ENCODE measurements at places on chromosomes 1 and 21.

GRCh38 chr1:24828887-24829192 is 83.6 kb downstream of the CLIC4 start:
- no peak for DNase-seq

- DNase-seq: peak; percentile 54
Measured at GRCh38 chr1:197799271-197799670, 24.0 kb upstream of the DENND1B start.

DNA sequence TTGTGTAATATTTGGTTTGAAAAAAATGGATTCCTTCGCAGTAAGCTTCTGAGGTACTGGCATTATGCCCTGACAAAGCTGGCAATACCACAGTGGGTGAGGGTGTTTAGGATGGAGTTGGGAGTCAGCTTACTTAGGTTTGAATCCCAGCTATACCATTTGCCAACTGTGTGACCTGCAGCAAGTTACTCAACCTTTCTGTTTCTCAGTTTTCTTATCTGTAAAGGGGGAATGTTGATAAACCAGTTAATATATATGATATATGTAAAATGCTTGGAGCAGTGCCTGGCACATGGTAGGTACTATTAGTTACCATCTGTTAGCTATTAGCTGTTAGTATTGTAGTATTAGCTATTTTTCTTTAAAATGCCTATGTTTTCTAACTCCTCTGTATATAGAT is 4.9 kb upstream of the HDGF start:
- no peak for DNase-seq

GRCh38 chr1:41900603-41901444 is 17.9 kb downstream of the HIVEP3 start:
- peak; percentile 59 for DNase-seq

DNA sequence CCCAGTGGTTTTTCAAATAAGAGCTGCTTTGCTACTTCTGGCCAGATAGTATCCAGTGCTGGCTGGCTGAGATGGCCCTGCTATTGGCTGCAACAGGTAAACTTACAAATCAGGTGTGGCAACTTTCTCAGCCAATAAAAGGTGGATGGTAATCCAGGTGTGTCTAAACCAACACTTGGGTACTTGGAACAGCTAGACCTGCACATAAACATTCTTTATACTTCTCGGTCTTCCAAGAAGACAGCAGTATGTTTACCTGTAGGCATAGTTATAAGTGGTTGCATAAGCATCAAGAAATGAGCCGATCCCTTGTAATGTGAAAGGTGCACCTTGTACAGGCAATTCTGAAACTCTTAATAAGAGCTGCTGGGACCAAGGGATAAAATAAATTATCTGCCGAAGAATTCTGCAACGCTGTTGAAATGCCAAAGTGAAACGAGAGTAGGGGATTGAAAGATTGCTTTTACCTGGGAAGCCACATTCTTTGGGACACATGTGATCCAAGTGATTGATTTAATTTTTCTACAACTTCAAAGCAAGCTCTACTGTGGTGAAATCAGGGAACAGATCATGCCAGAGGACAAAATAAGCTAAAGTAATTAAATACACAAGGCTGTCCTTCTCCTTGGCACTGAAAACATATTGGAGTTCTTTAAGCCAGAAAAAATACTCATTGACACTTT is at the start of gene CLDN8:
Gene CLDN8 (minus strand): TSS at position 57 of the 683 bp plus-strand sequence. CDS start 172 bp downstream, outside the sequence.
- DNase-seq: no peak

GRCh38 chr1:181587870-181588438 is 104.6 kb downstream of the CACNA1E start:
- DNase-seq: no peak

DNA sequence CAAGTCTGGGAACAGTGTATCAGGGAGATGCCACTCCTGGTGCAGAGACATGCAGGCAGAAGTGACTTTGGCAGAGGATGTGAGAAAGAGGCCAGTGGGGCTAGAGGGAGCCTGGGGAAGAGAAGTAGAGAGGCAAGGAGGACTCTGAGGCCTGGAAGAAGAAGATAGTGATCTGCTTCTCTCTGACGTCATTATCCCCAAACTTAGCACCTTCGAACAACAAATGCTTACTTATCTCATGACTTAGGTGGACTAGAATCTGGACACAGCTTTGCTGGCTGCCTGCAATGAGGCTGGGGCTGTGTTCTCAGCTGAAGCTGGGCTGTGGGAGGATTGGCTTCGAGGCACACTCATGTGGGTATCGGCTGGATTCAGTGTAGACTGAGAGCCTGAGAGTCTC is 44.5 kb upstream of the ZNF678 start:
- no peak for DNase-seq

DNA sequence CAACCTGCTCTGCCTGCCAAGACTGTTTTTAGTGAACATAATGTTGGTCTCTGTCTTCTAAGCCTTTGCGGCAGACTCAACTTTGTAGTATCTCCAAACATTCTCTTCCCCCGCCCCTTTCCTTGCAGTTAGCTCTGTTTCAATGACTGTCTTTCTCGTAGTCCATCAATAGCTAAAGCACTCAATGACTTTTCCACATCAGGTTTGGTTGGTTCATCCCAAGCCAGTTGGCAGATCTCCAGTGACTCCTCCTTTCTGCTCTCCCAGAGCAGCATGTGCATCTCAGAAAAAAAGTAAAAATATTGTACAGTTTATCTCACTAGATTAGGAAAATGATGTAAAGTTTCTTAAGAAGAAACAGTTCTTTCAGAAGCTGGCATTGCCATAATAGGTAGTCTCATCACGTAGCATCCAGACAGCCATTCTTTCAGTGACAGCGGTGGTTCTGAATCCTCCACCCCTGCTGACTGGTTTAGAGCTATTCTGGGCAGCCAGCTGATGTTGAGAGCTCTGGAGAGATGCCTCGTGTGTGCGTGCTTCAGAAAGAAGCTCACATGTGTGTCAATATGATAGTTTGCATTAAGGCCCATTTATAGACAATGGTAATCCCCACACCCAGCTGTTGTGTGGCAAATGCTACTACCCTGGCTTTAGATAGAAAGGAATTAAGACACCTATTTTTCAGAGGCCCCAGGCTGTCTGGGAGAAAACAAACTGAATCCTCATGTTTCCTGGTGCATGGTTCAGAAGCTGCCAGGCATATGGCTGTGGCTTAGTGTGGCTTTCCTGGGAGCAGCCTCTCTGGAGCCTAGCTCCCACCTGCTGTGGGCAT is 53.2 kb downstream of the CNN3 start:
- DNase-seq: no peak

GRCh38 chr1:9115351-9116205 is 13.3 kb downstream of the GPR157 start:
- peak; percentile 46 for DNase-seq

GRCh38 chr1:27522432-27523336 is 32.7 kb upstream of the WASF2 start:
- DNase-seq: no peak

DNA sequence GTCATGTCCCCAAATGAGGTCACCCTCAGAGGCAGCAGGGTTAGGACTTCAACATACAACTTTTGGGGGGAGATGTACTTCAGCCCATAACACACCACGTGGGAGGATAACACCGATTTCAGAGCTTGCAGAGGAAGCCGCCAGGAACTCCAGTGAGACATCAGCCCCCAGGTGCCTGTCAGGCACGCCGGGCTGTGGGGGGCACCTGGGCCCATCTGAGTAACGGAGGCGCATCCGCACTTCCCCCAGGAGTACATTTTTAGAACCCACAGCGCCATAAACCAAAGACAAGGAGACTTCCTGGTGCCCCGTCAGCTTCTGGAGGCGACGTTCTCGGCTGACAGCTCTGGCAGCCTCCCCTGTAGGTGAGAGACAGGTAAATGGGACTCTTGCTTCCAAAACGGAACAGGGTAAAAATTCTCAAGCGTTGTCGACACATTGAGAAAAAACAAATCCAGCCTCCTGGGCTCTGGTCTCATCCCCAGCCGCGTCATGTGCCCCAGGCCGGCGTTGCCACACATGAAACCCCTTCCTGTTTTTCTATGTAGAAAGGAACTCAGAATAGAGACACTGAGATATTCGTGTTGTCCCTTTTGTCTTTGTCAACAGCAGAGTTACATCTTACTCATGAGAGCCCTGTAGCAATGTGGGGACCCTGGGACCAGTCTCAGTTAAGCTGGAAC is 93.3 kb downstream of the PDE9A start:
- DNase-seq: no peak

- no peak for DNase-seq
Measured at GRCh38 chr1:1129381-1129821, 13.5 kb upstream of the C1orf159 start.

- DNase-seq: no peak
Measured at GRCh38 chr1:76430531-76430930, 356.0 kb downstream of the ST6GALNAC3 start.

DNA sequence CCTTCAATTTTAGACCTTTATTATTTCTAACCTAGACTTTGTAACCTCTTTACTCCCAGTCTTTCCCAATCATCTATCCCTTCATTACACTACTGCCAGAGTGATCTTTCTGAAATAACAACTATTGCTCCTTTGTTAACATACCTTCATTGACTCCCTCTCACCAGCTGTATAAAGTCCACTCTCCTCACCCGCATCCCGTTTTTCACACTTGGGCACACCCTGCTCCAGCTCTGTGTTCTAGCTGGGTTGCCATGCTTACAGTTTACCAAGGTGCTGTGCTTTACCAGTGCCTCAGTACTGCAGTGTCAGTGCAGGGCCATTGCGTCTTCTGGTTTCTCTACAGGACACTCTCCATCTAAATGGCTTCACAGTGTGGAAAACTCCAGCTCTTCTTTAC is 148.2 kb downstream of the NFIA start:
- no peak for DNase-seq

GRCh38 chr1:115654663-115655305 is 13.0 kb downstream of the VANGL1 start:
- no peak for DNase-seq

DNA sequence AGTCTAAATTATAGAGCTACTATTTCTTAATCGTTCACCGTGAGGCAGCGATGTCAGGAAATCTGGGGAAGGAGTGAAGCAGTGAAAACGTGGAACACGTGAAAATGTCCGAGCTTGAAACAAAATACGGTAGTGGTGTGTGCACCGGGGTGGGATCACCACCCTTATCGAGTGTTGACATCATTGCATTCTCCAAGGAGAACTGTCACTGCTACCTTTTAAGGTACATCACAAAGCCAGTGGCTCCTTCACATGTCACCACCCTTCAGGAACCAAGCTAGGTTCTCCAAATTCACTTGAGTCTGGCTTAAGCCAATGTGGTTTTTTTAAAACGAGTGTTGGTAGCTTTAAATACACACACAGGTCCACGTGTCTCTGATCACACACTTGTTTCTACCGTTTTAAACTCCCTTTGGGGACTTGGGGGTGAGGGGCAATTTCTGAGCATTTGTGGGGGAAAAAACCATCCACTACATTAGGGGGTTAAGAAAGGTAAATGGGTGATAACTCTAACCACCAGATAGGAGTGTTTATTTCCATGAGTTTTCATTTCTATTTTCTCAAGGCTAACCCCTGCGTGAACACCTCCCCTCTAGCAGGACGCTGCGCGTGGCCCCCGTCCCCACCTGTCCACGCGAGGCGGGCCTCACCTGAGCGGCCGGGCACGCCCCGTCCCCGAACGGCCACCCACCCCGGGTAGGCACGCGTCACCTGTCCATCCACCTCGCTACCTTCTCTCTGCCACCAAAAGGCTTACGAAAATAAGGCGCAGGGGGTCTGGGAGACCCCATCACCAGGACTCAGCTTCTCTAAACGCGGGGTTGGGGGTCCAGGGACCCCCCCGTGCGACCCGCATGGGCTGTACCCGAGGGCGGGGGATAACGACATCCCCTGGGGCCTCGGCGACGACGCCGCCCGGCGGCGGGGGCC is 978 bp downstream of the PRDM15 start:
- peak; percentile 50 for DNase-seq

Measured in HFFc6 (cell line).